ENCODE measurements at places on chromosomes 2 and 18.

GRCh38 chr2:43136876-43137275 lies 89.5 kb downstream of the ZFP36L2 start:
- no peak for DNase-seq

GRCh38 chr2:68387408-68388350 lies 22.6 kb downstream of the PLEK start:
- DNase-seq = no peak

DNA sequence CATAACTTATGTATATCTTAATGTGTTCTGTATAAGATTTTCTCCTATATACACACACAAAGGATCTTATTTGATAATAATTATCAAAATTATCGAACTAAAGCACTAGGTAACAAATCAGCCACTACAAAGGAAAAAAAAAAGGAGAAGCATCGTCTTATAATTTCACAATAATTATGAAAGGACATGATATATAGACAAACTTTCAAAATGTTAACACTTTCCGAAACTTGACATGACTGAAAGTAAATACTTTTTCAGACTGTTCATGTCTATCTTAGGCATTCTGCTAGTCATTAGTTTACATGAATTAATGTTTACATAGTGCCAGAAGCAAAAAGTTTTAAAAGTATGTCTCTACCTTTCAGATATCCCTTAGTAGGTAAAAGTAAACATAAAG lies 7.3 kb upstream of the NR4A2 start:
- no peak for DNase-seq

DNA sequence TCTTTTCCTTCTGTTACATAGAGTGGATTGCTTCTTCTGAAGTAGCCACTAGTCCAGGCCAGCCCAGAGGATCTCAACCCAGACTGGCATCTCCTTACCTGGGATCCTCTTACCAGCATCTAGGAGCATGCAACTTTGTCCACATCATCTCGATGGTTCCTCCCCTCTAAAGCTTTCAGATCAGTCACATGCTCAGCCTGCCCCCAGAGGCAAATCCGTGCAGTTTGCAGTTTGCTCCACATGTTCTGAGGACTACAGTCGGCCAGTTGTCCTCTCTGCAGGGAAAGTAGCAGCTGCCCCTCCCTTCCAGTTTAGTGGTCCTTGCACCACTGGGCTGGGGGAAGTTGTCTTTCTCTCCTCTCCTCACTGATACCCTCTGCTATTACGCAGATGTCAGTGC lies 259.8 kb upstream of the APCDD1 start:
- DNase-seq = no peak

GRCh38 chr2:220442012-220442411 lies 814.6 kb downstream of the SLC4A3 start:
- DNase-seq = no peak

GRCh38 chr2:15096873-15097272 lies 464.3 kb downstream of the NBAS start:
- DNase-seq = no peak

DNA sequence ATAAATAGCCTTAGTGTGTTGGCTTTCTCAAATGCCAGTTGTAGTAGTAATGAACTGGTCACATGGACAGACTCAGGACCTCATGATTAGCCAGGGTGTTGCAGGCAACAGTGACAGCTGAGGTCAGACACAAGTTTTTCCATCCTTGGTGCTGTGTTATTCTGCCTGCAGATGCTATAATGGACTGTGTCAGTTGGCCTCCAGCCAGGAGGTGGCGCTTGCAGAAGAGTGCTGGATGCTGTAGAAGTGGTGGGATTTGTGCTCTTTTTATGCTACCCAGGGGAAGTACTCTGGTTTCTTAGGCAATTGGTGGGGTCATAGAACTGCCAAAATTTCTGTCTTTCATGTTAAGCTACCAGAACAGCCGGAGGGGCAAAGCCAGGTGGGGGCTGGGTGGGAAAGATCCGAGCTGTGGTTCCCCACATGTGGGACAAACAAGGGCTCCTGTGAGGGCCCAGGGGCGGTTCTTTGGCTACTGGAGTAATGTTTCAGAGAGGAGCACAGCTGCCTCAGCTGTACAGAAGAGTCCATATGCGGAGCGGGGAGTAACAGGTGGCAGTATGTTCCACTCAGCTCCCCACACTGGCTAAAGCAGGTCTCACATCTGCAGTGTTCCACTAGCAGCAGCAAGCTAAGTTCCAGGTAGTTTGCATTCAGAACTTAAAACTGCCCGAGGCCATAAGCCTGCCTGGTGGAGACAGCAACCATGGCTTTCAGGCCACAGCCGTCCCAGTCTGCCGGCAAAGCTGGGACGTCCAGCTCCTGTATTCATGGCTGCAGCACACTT lies 104.4 kb downstream of the GULP1 start:
- peak; percentile 16 for DNase-seq

Data from muscle of arm (tissue), 14 donors.